ENCODE measurements at places on chromosomes 2 and 18.

GRCh38 chr2:101145406-101145805, 5.8 kb downstream of the TBC1D8 start:
- DNase-seq = no peak

GRCh38 chr18:23861805-23862470, 152.6 kb upstream of the TTC39C start:
- DNase-seq = no peak

- no peak for DNase-seq
These were observed 45.5 kb upstream of the PTH2R start for GRCh38 chr2:208361077-208361441.

- no peak for DNase-seq
These were observed at the start of gene KCNJ13 for GRCh38 chr2:232776435-232776834. TSS of gene KCNJ13 (minus strand) at chr2:232776565. CDS start at chr2:232771362, 5,203 bp downstream.

DNA sequence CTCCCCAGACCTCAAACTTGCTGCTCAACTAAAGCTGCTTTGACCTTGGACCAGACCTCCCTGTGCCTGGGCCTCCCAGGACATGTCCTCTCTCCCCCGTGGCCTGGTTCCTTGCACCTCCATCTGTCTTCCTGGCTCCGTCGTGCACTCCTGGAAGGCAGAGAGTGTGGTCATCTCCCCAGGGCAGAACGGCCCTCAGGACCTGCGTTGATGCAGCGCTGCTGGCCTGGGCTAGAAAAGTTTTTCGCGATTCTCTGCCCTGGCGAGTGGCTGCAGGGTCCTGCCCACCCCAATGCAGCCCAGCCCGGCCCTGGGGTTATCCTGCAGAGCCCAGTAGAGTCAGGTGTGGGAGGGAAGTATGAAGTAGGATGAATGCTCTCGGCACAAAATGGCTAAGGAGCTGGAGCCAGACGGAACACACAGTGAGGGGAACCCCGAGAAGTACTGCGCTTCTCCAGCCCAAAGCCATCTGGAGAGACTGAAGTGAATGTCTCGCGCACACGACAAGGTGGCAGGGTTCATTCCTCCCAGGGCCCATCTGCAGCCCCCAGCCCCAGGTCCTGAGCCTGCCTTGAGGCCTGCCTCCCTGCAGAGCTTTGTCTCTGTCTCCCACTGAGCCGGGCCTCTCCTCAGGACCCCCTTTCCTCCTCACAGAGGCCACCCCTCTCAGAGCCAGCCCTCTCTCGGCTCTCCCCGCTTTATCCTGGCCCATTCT, 41.7 kb downstream of the ATOH8 start:
- no peak for DNase-seq

DNA sequence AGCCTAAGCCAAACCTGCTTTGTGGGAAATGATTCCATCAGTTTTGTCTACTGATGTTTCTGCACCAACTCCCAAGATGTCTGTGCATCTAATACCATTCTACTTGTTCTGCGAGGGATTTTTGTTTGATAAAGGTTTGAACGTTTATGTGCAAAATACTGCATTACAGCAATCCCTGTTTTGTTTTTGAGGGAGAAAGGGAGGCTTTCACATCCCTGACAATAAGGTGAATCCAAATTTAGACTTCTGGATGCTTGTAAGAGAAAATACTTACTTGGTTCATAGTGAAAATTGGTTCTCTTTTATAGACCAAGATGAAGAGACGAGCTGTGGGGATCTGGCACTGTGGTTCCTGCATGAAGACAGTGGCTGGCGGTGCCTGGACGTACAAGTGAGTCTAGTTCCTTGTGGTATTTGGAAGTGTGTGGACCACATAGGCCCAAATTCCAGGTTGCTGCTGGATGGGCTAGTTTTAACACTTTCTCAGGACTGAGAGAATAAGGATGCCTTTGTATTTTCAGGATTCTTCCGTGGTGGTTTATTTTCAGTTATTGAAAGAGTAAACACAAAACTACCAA, 1.1 kb downstream of the RPL37A start:
- DNase-seq = no peak

- DNase-seq = no peak
These were observed 164.0 kb downstream of the HDAC4 start for GRCh38 chr2:239236808-239237205.

DNA sequence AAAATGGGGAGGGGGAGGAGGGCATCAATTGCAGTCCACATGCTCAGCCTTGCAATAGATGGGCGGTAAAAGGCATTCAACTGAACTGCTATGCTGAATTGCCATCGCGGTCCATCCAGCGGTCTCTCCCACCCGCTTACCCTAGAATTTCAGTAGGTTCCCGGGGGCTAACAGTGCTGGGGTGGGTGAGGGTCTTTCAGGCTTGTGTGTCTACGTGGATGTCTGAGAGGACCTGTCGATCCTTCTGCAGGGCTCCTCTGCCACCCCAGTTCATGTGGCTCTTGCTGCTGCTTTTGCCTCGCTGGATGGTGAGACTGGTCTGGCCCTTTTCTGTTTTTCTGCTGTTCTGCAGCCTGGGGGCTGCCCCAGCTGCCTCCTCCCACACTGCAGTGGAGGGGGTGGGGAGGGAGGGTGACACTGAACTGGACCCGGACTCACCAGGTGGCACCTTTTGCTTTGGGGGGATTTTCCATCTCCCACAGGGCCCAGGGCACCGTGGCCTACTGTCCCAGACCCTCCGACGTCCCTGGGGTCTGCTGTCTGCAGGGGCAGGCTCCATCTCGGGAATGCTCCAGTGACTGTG, 14.1 kb downstream of the ACKR3 start:
- no peak for DNase-seq

- DNase-seq = no peak
These were observed 758.4 kb upstream of the TMEFF2 start for GRCh38 chr2:192953116-192953515.

GRCh38 chr2:170925923-170926322, 3.1 kb upstream of the GORASP2 start:
- DNase-seq = no peak

- DNase-seq = no peak
These were observed 829 bp upstream of the KIAA2012 start for GRCh38 chr2:202072226-202072625.

DNA sequence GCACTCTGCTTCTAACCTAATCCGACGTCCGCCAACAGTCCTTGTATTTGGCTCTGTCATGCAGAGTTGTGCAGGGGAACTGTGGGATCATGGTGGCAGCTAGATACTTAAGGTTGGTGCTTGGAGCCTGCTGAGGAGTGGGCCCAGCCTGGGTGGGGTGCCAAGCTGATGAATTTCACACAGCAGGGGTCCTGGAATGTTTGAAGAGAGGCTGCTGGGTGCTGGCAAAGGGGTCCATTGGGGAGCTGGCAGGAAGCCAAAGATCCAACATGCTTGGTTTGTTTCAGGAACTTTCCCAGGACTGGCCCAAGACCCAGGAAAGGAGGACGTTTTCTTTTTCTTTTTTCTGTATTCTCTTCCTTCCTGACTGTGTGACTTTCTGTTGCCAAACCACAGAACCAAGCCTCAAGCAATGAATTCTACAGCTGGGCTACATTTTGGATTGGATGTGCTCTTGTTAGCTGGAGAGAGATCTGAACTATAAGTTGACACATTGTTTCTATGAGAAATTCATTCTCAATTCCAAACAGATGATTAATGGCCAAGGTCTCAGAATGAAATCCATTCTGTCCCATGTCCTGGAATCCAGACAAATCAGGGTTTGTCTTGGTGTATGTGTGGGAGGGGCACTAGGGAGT, 49.9 kb downstream of the DHRS9 start:
- no peak for DNase-seq

DNA sequence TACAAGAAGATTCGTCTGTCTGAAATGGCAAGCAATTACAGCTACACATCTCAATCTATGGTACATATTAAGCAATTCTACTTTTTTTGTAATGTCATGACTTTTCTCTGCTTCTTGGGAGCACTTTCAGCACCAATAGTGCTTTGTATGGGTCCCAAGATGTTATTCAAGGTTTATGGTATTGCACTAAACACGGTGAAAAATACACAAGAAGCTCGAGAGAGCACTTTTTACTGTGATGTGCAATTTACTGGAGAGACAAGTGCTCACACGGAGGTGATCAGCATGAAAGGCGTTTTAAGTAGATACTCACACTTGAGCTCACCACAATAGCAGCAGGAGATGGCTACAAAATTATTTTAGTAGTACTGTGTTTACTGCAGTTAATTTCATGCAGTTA, 783.6 kb downstream of the CBLN2 start:
- no peak for DNase-seq

GRCh38 chr2:241987726-241988125, 118.2 kb downstream of the RTP5 start:
- DNase-seq = no peak

DNA sequence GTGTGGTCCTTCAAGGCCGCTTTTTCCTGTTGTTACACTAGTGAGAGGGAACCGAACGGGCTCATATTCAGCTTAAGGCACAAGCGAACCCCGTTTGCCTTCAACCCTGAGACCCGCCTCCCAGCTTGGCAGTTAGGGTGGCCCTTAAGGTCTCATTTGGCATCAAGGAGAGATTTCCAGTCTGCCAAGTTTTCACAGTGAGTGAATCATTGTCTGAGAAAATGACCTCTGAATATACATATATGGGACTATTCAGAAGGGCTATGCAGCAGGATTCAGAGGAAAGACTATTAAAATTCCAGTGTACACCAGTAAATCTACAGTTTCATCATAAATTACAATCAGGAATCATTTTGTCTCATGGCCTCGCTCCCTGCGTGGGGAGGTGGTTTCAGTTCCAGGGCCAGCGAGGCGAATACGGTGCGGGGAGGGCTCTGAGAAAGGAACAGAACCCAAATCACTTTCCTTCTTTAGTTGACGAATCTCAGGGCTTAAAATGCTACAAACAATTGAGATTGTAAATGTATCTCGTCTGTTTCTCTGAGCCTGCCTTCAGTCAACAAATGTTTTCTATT, 231.4 kb downstream of the FAM210A start:
- DNase-seq = no peak

DNA sequence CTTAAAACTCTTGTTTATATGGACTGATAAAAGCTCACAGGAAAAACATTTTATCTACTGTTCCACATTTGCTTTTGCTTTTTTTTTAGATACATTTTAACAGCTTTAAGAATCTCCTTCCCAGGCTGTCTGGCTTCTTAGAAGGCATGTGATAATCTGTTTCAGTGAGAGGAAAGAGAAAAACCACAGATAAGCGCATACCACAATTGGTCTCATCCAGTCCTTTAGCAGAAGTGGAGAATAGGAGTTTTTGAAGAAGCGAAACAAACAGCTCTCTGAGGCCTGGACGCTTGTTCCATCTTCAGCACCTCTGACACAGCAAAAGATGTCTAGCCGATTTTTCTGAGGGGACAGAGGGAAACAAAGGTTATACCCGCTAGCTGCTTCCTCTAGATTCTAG, 37.6 kb downstream of the RMC1 start:
- no peak for DNase-seq

GRCh38 chr2:43073401-43073825, 153.0 kb downstream of the ZFP36L2 start:
- DNase-seq = no peak

GRCh38 chr2:150135223-150135883, 352.1 kb downstream of the RND3 start:
- no peak for DNase-seq

GRCh38 chr18:24317370-24317769, 80.3 kb downstream of the OSBPL1A start:
- no peak for DNase-seq

- no peak for DNase-seq
These were observed 1.4 kb upstream of the SLC23A3 start for GRCh38 chr2:219171231-219171651.

GRCh38 chr2:36348721-36349120, 6.9 kb upstream of the CRIM1 start:
- no peak for DNase-seq

- DNase-seq = no peak
These were observed 6.9 kb downstream of the ACYP2 start for GRCh38 chr2:54122171-54122935.

DNA sequence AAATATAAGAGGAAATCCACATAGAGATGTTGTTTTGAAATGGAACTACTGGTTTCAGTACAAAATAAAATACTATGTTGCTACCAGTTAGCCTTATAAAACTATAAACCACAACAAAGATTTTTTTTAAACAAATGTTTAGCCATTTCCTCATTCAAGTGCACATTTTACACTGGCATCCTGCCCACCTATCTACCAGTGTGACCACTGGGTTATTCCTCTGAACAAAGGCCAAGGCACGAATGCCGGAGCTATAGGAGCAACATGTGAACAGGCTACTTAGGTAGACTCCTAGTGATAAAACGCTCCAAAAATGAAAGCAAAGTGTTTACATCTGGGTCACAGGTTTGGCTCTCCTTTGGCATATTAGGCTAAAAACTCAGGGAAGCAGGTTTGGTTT, 31.8 kb upstream of the SULT1C4 start:
- DNase-seq = no peak

DNA sequence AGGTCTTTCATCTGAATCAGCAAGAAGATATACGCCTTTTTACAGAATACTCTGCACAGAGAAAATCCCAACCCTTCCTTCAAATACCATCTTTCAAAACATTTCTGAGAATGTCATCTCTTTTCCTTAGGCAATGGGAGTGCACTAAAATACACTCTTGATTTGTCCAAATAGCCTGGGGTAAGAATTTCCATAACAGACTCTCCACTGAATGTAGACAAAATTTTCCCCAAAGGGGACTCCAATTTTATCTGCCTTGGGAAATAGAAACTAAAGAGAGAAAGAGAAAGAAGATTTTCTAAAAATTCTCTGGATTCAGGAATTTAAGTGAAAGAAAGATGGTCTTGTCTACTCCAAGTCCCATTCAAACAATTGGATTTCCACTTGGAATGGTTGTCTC, 394.5 kb upstream of the CHAC2 start:
- DNase-seq = no peak

GRCh38 chr18:61662726-61663125, 230.1 kb downstream of the RNF152 start:
- no peak for DNase-seq

DNA sequence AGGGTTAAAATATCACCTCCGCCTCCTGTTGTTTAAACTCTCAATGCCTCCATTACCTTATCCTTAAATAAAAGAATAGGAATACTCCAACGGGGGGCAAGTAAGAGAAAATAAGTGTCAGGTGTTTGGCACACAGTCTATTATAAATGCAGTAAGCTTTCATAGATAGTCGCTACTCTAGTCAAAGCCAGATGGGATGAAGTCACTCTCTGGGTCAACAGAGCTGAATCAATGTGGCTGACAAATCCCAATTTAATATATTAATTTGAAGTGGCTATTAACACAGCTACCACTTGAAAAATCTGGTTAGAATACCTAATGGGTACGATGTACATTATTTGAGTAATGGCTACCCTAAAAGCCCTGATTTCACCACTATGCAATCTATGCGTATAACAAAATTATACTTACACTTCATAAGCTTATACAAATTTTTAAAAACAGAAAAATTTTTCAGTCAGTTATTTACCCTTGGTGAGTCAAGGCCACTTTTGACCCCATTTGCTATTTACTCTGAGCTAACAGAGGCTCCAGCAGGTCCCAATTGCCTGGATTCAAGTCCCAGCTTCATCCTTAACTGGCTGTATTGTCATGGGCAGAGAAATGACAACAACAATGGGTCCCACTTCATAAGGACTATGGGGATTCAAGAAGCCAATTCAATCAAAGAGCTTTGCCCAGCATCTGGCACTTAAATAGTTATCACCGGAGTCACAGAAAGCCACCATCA, 167.5 kb upstream of the PID1 start:
- DNase-seq = no peak
